ENCODE measurements at places on chromosomes 1 and 21. TPM values are rescaled to one million over a fixed set of nuclear protein-coding genes. Genes with fewer than 3 reads are reported as not detected.

KCNQ4 gene
- polyA plus RNA-seq: 6.3 TPM

TACSTD2 gene
- polyA plus RNA-seq: 1.2 TPM

SELL gene
- 2.5 TPM for polyA plus RNA-seq

TDRD10 gene
- polyA plus RNA-seq: 1.0 TPM

CYP4Z1 gene
- polyA plus RNA-seq: 0.12 TPM

TFF3 gene
- polyA plus RNA-seq: 1.3 TPM

FAM163A gene
- 0.71 TPM for polyA plus RNA-seq

CFHR1 gene
- polyA plus RNA-seq: 0.23 TPM

TMPRSS2 gene
- not detected for polyA plus RNA-seq

ZNF593OS gene
- polyA plus RNA-seq: 0.88 TPM

TCEANC2 gene
- polyA plus RNA-seq: 5.4 TPM

OBSCN gene
- polyA plus RNA-seq: 375 TPM

IL20 gene
- polyA plus RNA-seq: not detected

KRTAP11-1 gene
- not detected for polyA plus RNA-seq

CFAP107 gene
- 0.65 TPM for polyA plus RNA-seq

OR2AK2 gene
- not detected for polyA plus RNA-seq

GPR25 gene
- not detected for polyA plus RNA-seq

AJAP1 gene
- polyA plus RNA-seq: 0.74 TPM

IFI44 gene
- 9.4 TPM for polyA plus RNA-seq

ZMYM4 gene
- polyA plus RNA-seq: 43.6 TPM

SNRPE gene
- polyA plus RNA-seq: 187 TPM

KIF14 gene
- polyA plus RNA-seq: 2.6 TPM

GCSAML gene
- polyA plus RNA-seq: 0.13 TPM

DENND2C gene
- 5.2 TPM for polyA plus RNA-seq

OSCP1 gene
- 4.2 TPM for polyA plus RNA-seq

PGBD2 gene
- 4.7 TPM for polyA plus RNA-seq

LRRC52 gene
- polyA plus RNA-seq: 0.34 TPM

MR1 gene
- 3.9 TPM for polyA plus RNA-seq

SZRD1 gene
- 85.3 TPM for polyA plus RNA-seq

PRELP gene
- polyA plus RNA-seq: 2.7 TPM

S100A9 gene
- 25.2 TPM for polyA plus RNA-seq

TMOD4 gene
- polyA plus RNA-seq: 25.0 TPM

GORAB gene
- 14.5 TPM for polyA plus RNA-seq

PCP4L1 gene
- 0.30 TPM for polyA plus RNA-seq

ARHGEF2 gene
- 124 TPM for polyA plus RNA-seq

KRTAP21-2 gene
- not detected for polyA plus RNA-seq

RGSL1 gene
- not detected for polyA plus RNA-seq

EXTL2 gene
- 42.7 TPM for polyA plus RNA-seq

S100A8 gene
- 20.9 TPM for polyA plus RNA-seq

AMY1C gene
- polyA plus RNA-seq: not detected

SYT6 gene
- 1.3 TPM for polyA plus RNA-seq

CPLANE2 gene
- polyA plus RNA-seq: 3.4 TPM

All from muscle of leg (tissue), 16 donors.